Stimulated activated CD4-positive, alpha-beta T cell treated with anti-CD3 and anti-CD28 coated beads, Interleukin-1b, Interleukin-23, amount 100 ng/mL, for 4 hours (primary cell): ENCODE measurements at places on chromosomes 16 and 17.

GRCh38 chr16:13178318-13178717, 276.9 kb downstream of the SHISA9 start:
- no peak for DNase-seq

DNA sequence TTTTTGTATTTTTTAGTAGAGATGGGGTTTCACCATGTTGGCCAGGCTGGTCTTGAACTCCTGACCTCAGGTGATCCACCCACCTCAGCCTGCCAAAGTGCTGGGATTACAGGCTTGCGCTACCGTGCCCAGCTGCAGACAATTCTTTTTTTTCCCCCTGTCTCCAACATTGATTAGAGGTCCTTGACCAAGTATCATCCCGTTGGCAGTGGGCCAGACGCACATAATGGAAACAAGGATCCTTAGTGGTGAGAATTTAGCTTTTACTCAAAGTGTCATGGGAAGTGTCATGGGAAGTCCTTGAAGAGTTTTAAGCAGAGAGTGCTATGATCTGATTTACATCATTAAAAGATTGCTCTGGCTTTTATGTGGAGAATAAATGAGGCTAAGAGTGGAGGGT, 2.1 kb upstream of the FBXO47 start:
- DNase-seq: no peak

GRCh38 chr16:76656994-76657393, 379.8 kb downstream of the CNTNAP4 start:
- DNase-seq: no peak

DNA sequence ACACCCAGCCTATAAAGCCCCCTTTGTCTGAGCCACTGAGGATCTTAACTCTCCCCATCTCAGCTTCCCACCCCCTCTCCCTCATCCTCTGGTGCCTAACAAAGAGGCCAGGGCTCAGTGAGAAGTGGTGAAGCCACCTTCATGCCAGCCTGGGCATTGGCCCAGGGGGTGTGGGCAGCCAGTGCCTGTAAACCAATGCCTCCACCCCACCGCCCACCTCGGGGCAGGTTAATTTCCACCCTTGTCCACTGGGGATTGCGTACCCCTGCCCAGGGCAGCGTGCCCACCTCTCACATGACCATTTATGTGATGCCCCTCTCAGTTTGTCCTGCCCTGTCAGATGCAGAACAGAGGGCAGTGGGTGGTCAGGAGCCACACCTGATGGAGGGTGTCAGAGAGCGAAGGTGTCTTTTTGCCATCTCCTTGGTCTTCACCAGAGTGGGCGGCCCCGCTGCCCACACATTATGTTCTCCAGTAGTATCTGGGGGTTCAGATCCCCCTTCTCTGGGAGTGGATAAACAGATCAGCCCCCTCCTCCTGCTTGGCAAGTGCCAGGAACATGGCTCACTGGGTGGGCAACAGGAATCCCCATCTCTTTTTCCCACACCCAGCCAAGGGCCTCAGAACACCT, 10.1 kb upstream of the ARHGAP23 start:
- DNase-seq: no peak

- no peak for DNase-seq
These were observed 4.2 kb downstream of the PIMREG start for GRCh38 chr17:6448473-6448872.

DNA sequence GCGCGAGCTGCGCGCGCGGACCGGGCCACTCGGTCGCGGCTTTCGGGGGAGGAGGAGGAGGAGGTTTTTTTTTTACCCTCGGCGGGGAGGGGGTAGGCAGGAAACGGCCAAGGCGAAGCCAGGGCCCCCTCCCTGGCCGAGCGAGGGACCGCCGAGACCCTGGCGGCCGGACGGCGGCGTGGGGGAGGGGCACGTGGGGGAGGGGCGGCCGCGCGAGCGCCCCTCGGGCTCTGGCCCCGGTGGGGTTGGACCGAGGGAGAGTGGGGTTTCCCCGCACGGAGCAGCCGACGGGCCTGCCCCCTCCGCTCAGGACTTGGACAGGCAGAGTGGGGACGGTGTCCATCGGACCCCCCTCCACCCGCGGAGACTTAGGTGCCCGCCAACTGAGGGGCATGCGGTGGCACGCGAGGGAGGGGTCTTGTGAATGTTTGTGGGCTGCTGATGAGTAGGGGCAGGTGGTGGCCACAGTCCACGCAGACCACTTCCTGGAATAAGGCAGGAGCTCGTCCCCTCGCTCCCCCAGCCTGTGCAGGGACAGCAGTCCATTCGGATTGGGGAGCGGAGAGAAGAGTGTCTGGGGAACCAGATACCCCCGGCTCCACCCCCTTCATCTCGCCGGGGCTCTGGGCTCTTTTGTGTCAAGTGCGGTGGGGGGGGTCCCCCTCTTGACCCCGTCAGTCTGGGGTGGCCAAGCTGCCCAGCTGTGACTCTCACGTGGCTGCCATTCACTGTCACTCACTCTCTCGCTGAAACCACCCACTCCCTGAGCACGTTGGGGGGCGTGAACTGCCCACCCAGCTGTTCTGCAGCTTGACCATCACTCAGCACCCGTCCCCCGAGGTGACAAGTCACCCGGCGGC, 3.0 kb upstream of the CHD3 start:
- DNase-seq: peak; percentile 19
